Activated CD4-positive, alpha-beta memory T cell treated with anti-CD3 and anti-CD28 coated beads for 36 hours (primary cell): ENCODE measurements at places on chromosomes 3 and 15. TPM values are rescaled to one million over a fixed set of nuclear protein-coding genes. Genes with fewer than 3 reads are reported as not detected.

GP9 gene
- total RNA-seq = not detected

FGF12 gene
- total RNA-seq = not detected

NUP210 gene
- 140 TPM for total RNA-seq

BHLHE40 gene
- total RNA-seq = 188 TPM

PLA2G4D gene
- total RNA-seq = not detected

SKIL gene
- total RNA-seq = 22.7 TPM

CP gene
- total RNA-seq = not detected

ARPP21 gene
- not detected for total RNA-seq

B3GALNT1 gene
- total RNA-seq = 1.6 TPM

DNA sequence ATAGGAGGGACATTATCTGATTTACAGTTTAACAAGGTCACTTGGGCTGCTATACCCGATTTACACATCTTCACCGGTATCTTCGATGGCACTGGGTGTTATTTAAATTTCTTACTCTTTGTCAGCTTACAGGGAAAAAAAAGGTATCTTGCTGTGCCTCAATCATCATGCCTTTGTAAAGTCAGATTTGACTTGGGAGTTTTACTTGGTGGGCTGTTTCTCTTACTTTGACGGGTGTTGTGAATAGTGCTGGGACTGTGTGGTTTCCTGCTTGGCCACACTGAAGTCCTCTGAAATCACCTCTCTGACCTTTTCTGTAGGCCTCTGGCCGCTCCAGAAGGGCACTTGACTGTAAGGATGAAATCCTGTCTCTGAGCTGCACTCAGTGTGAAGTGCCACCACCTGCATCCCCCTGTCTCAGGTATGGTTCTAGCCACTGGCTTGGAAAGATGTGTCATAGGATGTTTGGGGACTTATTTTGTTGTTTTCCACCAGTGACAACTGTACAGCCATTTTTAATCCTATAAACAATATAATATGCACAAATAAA lies 3.1 kb upstream of the SLC24A1 start:
- no peak overlapping the region for H3K4me3 ChIP-seq
- no peak for DNase-seq
- no peaks in the 10 kb centered on the region for H3K4me1 ChIP-seq
- H3K27me3 ChIP-seq = no peaks in the 10 kb centered on the region
- peaks cover 1% of the 10 kb centered on the region for H3K36me3 ChIP-seq

GRCh38 chr15:47945872-47946650 lies 174.7 kb upstream of the SLC24A5 start:
- H3K27me3 ChIP-seq = no peaks in the 10 kb centered on the region
- H3K4me1 ChIP-seq = no peaks in the 10 kb centered on the region
- no peak overlapping the region for H3K4me3 ChIP-seq
- no peak overlapping the region for H3K27ac ChIP-seq

DNA sequence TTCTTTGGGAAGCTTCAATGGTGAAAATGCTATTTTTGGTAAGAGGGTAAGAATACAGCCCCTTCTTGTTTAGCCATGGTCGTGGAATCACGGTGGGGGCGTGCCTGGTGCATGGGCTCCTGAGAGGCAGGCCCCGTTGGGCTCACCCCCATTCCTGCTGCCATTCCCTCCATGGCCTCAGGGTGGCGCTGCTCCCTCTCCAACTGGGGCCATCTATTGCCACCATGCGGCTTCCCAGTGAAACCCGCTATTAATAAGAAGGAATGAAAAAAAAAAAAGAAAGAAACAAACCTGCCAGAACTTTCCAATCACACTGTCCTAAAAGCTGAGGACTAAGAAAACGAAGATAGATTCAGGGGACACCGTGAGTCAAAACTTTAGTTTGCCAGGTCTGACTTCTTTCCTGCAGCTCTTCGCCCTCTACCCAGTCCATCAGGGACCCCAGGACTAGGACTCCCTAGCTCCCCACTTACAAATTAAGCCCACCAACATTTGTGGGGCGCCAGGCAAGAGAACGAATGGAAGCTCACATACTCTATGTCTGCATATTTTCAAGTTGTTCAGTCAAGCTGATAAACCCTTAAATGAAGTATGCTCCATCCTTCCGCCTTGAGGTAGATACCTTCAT lies 30.6 kb upstream of the ABHD2 start:
- H3K4me3 ChIP-seq = no peak overlapping the region
- peaks cover 11% of the 10 kb centered on the region for H3K4me1 ChIP-seq
- DNase-seq = peak; percentile 90
- H3K27ac ChIP-seq = no peak overlapping the region

GRCh38 chr3:14397531-14397930 lies 4.9 kb upstream of the SLC6A6 start:
- peaks cover 1% of the 10 kb centered on the region for H3K36me3 ChIP-seq
- no peak for DNase-seq
- H3K4me3 ChIP-seq = no peak overlapping the region
- no peak overlapping the region for H3K27ac ChIP-seq
- H3K4me1 ChIP-seq = peaks cover 8% of the 10 kb centered on the region

- peaks cover 23% of the 10 kb centered on the region for H3K27me3 ChIP-seq
- no peaks in the 10 kb centered on the region for H3K4me1 ChIP-seq
- no peak overlapping the region for H3K4me3 ChIP-seq
- DNase-seq = no peak
- no peak overlapping the region for H3K27ac ChIP-seq
Measured at GRCh38 chr15:82714016-82714415, 4.3 kb upstream of the AP3B2 start.

DNA sequence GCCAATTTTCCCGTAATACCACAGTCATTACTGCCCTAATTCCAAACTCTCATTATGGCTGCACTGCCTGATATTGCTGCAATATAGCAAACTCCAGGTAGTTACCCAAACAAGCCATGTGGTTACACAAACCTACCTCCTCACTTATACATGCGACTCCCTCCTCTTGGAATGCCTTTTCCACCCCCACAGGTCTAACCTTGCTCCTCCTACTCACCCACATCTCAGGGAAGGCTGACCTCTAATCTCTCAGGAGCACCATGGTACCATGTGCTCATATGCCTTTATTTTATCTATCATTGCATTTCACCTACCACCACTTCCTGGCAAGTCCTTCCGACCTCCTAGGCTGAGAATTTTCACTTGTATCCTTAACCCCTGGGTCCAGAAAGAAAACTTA lies 2.9 kb downstream of the RBPMS2 start:
- peaks cover 33% of the 10 kb centered on the region for H3K27me3 ChIP-seq
- no peaks in the 10 kb centered on the region for H3K4me1 ChIP-seq
- no peak overlapping the region for H3K27ac ChIP-seq
- H3K4me3 ChIP-seq = no peak overlapping the region

- no peak overlapping the region for H3K27ac ChIP-seq
- H3K4me3 ChIP-seq = no peak overlapping the region
- peaks cover 43% of the 10 kb centered on the region for H3K36me3 ChIP-seq
Measured at GRCh38 chr3:194431554-194431953, 32.5 kb upstream of the GP5 start.

GRCh38 chr3:132135628-132136333 lies 101.0 kb upstream of the CPNE4 start:
- H3K4me1 ChIP-seq = no peaks in the 10 kb centered on the region
- no peaks in the 10 kb centered on the region for H3K27me3 ChIP-seq
- no peak overlapping the region for H3K27ac ChIP-seq
- DNase-seq = no peak
- no peak overlapping the region for H3K4me3 ChIP-seq

- H3K4me1 ChIP-seq = peaks cover 22% of the 10 kb centered on the region
- H3K4me3 ChIP-seq = no peak overlapping the region
- no peaks in the 10 kb centered on the region for H3K36me3 ChIP-seq
- no peak for DNase-seq
Measured at GRCh38 chr15:66288093-66288492, 5.3 kb upstream of the DIS3L start.

- H3K27ac ChIP-seq = no peak overlapping the region
- no peak for DNase-seq
- H3K4me1 ChIP-seq = no peaks in the 10 kb centered on the region
- H3K4me3 ChIP-seq = no peak overlapping the region
Measured at GRCh38 chr15:72281713-72282112, 9.4 kb upstream of the PARP6 start.

- H3K4me1 ChIP-seq = peaks cover 22% of the 10 kb centered on the region
- H3K36me3 ChIP-seq = no peaks in the 10 kb centered on the region
- H3K27me3 ChIP-seq = no peaks in the 10 kb centered on the region
Measured at GRCh38 chr3:107951126-107951525, 139.7 kb downstream of the CD47 start.

- H3K27me3 ChIP-seq = no peaks in the 10 kb centered on the region
- no peaks in the 10 kb centered on the region for H3K4me1 ChIP-seq
- no peak for DNase-seq
- H3K27ac ChIP-seq = no peak overlapping the region
- no peak overlapping the region for H3K4me3 ChIP-seq
- H3K36me3 ChIP-seq = no peaks in the 10 kb centered on the region
Measured at GRCh38 chr3:9100513-9100894, 137.2 kb upstream of the RAD18 start.

DNA sequence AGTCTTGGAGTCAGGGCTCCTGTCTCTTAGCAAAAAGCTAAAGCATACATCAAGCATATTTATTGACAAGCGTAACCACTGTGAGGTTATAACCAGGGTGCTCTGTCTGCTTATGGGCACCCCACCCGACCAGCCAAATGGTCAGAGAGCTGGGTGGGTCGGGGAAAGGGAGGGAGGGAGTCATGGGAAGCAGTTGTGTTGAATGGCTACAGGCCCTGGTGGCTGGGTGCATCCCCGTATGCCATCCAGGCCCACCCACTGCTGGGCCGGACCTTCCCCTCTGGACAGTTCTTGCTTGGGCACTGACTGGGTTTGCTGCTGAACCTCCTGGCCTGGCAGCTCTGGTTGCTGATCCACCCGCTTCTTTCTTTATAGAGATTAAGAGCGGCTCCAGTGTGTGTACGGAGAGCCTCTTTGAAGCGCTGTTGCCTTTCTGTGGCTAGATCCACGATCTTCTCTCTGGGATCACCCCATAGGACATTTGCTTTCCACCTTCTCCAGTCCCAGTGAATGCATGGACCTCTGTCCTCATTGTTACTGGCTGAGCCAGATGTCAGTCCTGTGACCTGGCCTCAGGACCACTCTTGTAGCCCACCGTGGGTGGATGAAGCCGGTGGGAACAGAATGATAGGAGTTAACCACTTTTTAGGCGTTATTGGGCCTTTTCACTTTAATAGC lies 59.6 kb downstream of the SMAD3 start:
- H3K36me3 ChIP-seq = peaks cover 6% of the 10 kb centered on the region
- no peak for DNase-seq
- H3K27ac ChIP-seq = peak overlapping the region; percentile 71
- no peaks in the 10 kb centered on the region for H3K27me3 ChIP-seq
- H3K4me3 ChIP-seq = no peak overlapping the region

DNA sequence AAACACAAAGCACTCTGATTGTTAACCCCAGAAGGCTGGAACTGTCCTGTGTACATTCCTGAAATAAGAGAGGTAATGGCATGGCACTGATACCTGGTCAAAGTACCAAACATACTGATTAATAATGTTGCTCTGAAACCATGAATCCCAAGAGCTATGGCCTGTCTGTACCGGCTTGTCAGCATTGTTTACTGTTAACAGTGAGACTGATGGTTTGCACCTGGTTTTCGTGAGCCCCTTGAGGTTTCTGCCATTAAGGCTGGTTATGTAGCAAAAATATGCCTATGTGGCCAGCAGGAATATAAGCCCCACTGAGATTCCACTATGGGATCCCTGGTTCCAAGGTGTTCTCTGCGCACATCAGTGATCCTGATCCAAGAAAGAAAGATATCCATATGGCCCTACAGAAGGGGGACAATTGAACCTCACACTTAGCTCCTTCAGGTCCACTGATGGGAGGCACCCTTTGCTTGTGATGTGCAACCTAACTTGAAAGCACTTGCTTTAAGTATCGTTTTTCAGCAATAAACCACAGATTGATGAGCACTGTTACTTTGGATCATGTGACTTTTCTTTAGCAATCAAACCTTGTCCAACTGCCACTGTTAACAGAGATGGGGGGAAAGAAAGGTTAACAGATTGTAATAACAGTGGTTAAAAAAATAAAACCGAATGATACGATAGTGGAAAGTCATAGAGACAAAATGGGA lies 65.2 kb downstream of the TBL1XR1 start:
- peaks cover 17% of the 10 kb centered on the region for H3K36me3 ChIP-seq
- H3K4me3 ChIP-seq = no peak overlapping the region
- no peak for DNase-seq
- H3K4me1 ChIP-seq = peaks cover 53% of the 10 kb centered on the region

DNA sequence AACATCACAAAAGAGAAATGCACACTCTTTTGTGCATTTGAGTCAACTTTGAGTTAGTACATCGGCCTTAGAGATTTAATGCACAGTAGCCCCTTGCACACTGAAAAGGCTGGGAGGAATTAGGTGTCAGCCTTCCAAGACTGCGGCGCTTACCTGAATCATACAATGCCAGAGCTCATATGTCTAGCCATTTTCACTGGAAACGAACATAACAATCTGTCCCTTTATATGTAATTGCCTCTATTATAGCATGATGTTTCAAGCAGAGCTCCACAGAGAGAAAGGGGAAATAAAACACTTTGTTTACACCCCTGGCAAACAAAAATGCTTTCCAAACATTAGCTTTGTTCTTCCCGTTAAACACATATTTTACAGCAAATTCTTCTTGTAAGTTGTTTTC lies 315.7 kb upstream of the SLCO3A1 start:
- no peak overlapping the region for H3K27ac ChIP-seq
- no peaks in the 10 kb centered on the region for H3K36me3 ChIP-seq
- H3K27me3 ChIP-seq = no peaks in the 10 kb centered on the region
- no peaks in the 10 kb centered on the region for H3K4me1 ChIP-seq
- DNase-seq = no peak
- H3K4me3 ChIP-seq = no peak overlapping the region

GRCh38 chr3:146801492-146801891 lies 196.3 kb upstream of the PLSCR5 start:
- H3K27ac ChIP-seq = no peak overlapping the region
- no peak overlapping the region for H3K4me3 ChIP-seq
- H3K36me3 ChIP-seq = no peaks in the 10 kb centered on the region

GRCh38 chr3:157088601-157089454 lies 71.1 kb downstream of the CCNL1 start:
- H3K36me3 ChIP-seq = no peaks in the 10 kb centered on the region
- no peaks in the 10 kb centered on the region for H3K27me3 ChIP-seq
- peaks cover 64% of the 10 kb centered on the region for H3K4me1 ChIP-seq

GRCh38 chr3:149971403-149972075 lies 844 bp upstream of the PFN2 start:
- H3K27ac ChIP-seq = no peak overlapping the region
- peaks cover 9% of the 10 kb centered on the region for H3K4me1 ChIP-seq
- peaks cover 27% of the 10 kb centered on the region for H3K27me3 ChIP-seq
- no peaks in the 10 kb centered on the region for H3K36me3 ChIP-seq

- H3K36me3 ChIP-seq = no peaks in the 10 kb centered on the region
- no peaks in the 10 kb centered on the region for H3K27me3 ChIP-seq
- H3K4me3 ChIP-seq = no peak overlapping the region
- H3K4me1 ChIP-seq = no peaks in the 10 kb centered on the region
- no peak for DNase-seq
Measured at GRCh38 chr3:7112523-7113056, 251.7 kb downstream of the GRM7 start.
